NCI-H1105 treated with DMSO at 0.1 percent for 48 hours (cell line): ENCODE measurements at places on chromosomes 5 and 9.
A peak's percentile ranks its signal among the peaks of the same experiment; 100 is the strongest.

GRCh38 chr5:1474866-1475543, 29.8 kb upstream of the SLC6A3 start:
- no peak for DNase-seq

DNA sequence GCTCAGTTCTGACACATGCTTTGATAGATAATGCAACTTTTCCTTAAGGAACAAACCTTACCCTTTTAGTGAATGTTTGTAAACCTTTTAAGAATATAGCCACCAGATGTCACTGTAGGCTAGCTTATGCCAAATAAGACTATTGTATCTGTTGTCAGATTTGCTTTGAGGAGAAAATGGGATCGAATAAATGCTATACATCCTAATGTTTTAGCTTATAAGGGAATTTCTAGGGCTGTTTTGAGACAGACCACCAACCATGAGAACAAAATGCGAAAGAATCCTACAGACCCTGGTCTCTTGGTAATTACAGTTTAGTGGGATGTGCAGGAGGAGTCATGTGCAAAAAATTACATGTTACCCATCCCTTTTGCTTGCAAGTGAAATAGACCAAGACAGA, 127.6 kb upstream of the NMUR2 start:
- peak; percentile 47 for DNase-seq

DNA sequence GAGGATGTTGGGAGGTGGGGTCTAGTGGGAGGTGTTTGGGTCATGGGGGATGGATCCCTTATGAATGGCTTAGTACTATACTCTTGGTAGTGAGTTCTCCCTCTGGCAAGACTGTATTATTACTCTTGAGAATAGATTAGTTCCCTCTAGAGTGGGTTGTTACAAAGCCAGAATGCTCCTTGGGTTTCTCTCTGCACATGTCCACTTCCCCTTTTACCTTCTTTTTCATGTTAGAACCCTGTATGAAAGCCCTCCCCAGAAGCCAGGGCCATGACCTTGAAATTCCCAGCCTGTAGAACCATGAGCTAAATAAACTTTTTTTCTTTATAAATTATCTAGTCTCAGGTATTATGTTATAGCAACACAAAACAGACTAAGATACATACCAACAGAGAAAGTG, 31.1 kb downstream of the SLC24A2 start:
- DNase-seq: no peak

- DNase-seq: peak; percentile 50
Measured at GRCh38 chr5:115842089-115842935, 577 bp downstream of the AP3S1 start.

GRCh38 chr5:168749391-168750100, 170.4 kb upstream of the PANK3 start:
- DNase-seq: no peak

DNA sequence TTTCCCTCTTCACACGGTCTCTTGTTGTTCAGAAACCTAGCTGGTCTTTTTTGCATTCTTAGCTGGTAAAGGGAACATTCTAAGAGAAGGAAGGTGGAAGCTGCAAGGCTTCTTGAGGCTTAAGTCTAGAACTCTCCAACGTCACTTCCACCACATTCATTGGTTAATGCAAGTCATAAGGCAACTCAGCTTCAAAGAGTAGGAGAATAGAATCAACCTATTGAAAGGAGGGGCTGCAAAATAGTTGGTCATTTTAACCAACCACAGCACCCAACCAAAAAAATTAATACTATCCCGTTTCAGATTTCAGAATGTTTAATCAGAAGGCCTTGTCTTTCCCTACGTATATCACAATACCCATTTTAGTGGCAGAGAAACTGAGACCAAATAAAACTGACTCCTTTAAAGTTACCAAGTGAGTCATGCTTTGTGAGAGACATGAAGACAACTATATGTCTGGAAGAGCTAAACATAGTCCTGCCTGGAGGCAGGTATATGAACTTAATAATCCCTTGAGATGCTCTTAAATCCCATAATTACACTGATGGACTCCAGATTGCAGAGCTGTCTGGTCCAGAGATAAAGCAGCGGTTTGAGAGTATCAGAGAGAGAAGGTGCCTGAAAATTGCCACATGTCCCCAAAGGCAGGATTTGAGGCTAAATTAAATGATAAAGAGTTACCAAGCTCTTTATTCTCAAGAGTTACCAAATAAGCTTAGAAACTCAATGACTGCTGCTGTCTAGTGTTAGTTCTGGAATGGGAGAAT, 14.4 kb downstream of the DOCK8 start:
- DNase-seq: no peak

- DNase-seq: no peak
Measured at GRCh38 chr5:107558823-107559375, 111.8 kb downstream of the EFNA5 start.

DNA sequence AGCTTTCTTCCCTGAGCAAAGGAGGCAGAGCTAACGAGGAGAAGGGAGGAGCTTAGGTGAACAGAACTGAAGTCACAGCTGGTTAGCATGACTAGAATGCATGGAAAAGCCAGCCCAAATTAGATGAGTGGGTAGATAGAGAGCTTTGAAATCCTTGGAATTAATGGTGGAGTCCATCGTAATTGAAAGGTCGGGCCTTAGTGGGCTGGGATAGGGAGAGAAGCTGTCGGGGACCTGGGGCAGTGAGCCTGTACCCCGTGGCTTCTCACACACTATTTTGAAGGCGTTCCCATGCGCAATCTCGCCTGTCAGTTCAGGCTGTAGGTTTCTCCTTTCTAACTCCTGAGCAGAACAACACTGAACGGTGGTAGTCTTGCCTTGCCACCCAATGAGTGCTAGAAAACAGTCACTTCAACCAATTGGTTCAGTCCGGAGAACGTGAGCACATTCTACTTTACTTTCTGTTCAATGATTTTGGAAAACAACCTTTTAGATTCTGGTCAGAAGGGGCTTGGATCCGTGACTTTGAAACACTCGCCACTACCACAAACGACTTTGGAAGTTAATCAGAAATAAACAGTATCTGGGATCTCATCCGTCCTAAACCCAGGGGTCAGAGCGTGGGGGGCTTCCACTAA, 655 bp upstream of the RAI14 start:
- peak; percentile 47 for DNase-seq

DNA sequence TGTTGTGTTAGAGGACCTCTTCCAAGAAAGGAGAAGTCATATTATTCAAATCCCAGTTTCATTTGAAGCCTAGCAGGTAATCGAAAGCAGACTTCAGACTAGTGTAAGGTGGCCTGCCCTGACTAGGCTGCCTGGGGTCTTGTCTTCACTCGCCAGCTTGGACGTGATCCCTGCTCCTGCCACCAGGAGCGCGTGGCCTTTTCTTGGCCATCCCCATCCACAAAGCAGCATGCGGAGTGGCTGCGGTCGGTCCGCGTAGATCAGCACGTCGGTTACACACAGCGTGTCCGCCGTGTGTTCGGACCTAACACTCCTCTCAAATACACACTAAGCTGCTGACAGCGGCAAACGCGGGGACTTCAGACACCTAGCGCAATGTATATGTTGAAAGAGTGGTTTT, 37.3 kb downstream of the CFAP77 start:
- DNase-seq: no peak

DNA sequence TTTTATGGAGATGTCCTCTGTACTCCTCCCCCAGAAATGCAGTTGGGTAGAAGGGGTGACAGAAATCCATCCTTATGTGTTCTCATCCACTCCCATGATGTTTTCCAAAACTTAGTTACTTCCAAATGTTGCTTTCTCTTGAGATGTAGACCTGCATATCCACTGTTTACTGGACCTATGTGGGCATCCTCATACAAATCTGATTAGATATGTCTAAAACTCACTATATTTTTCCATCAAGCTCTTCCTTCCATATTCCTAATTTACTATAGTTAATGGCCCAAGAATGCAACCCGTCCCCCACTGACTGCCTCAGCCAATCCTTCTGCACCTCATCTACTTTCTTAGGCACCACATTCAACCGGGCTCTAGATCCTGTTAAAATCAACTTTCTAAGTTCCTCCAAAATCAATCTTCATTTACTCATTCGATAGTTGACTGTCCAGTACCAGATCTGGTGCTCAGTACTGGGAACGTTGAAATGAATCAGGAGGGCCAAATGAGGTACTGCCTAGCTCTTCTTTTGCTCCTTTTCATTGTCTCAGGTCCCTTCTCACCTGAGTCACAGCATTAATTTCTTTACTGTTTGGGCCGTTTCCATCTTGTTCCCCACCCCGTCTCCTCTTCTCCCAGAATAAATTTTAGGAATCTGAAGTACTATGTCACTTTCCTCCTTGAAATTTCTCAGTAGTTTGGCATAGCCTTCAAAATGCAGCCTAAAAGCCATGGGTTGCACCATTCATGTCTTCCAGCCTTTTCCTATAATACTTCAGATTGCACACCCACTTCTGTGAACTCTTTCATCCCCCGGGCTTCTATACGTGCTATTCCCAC, 7.9 kb downstream of the PLK2 start:
- DNase-seq: no peak

DNA sequence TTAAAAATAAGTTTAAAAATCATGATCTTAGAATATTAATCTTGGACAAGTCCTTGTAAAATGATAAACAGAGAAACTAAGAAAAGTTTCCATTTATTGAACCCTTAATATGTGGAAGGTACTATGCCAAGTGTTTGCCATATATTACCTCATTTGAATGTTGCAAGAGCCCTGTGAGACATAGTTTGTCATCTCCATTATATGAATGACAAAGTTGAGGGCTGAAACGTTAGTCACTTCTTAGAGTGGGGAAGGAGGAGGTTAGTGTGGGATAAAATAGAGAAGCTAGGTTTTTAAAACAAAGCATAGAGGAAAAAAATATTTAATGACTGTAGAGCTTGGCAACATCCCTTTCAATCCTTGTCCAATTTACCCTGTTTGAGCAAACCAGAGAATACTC, 2.0 kb downstream of the TNC start:
- no peak for DNase-seq

DNA sequence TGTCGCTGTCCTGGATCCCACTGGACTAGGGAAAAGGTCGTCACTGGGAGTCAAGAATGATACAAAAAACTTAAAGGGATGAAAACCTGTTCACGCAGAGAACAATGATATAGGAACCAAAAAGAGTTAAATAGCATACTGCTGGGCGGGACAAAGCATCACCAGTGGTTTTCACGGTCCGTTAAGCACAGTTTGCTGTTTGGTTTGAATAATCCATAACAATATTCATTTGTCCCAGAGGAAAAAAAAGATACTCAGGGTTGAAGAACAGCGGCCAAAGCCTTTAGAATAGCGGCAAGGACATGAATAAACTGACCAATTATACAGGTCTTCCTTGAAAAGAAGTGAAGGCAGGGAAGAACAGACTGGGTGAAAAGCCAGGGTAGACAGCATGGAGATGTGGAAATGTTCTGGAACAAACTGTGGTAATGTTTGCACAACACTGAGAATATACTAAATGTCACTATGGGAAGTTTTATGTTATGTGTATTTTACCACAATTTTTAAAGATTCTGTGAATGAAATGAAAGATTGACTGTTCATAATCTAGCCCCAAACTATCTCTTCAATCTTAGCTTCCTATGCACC, 60.8 kb downstream of the MTMR12 start:
- DNase-seq: no peak

- no peak for DNase-seq
Measured at GRCh38 chr5:1672396-1672795, 127.2 kb downstream of the MRPL36 start.

DNA sequence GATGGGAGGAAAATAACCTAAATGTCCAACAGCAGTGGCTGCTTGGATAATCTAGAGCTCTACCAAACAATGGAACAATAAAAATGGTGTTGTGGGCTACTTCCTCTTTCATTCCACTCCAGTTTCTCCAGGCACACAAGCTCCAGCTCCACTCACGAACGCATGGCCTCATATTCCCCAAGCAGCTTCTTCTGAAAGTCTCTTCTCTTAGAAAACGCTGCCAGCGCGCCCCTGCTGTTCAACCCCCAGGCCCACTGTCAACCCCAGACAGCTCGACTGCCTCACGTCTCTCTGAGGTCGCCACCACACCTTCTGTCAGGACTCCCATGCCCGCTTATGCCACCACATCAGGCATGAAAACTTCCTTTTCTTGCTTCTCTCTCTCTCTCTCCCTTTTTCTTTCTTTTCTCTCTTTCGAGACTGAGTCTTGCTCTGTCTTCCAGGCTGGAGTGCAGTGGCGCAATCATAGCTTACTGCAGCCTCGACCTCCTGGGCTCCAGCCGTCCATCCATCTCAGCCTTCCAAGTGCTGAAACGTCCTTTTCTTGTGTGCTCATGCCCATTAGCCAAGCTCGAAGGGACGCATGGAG, 16.2 kb downstream of the OR2V2 start:
- DNase-seq: no peak

- peak; percentile 8 for DNase-seq
Measured at GRCh38 chr9:83441390-83441789, 96.8 kb downstream of the FRMD3 start.

GRCh38 chr9:105044518-105044917, 116.6 kb upstream of the ABCA1 start:
- DNase-seq: no peak

DNA sequence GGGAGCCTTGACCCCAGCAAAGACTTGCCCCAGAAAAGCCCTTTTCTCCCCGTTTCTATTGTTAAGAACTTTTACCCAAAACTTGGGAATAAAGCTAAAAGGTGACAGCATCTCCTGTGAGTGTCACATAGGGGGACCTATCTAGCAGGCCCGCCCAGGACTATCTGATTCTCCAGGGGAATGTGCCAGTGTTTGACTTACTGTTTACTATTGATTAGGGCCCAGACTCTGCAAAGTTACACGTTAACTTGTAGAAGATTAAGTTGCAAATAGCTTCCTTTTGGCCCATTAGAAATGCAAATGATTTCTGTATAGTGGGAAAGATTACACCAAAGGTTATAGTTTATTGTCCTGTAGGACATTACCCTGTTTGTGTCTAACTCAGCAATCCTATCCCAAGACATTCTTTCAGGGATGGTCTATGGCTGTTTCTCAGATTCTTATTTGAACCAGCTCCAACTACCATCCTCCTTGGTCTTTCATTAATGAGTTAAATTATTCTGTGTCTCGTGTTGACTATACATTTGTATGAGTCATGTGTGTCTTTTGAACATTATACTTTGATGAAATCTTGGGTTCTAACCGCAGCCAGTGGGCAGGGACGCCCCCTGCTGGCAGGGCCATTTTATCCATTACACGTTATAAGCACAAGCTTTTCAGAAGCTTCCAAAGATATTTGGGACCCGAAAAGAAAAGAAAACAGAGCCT, 60.7 kb downstream of the HRH2 start:
- DNase-seq: peak; percentile 6

GRCh38 chr9:131927091-131927490, 152.6 kb downstream of the MED27 start:
- DNase-seq: no peak

- DNase-seq: no peak
Measured at GRCh38 chr9:86519066-86519615, 164.9 kb upstream of the TUT7 start.

- peak; percentile 58 for DNase-seq
Measured at GRCh38 chr9:89606624-89607311, 2.0 kb downstream of the GADD45G start.
